Eye (tissue), 1 donor: ENCODE measurements at places on chromosomes 5 and 9.

DNA sequence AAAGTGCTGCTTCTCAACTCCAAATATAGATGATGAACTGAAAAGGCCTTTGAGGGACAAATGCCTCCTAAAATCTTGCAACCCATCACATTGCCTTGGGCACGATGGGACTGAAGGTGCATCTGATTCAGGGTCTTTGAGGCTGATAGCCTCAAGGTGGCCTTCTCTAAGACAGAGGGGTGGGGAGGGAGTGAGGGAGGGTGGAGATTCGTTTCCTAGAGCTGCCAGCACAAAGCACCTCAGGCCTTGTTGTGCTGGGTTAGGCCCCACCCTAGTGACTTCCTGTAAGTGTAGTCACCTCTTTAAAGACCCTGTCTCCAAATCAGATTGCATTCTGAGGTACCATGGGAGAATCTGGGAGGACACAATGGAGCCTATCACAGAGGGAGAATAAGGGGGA, 57.1 kb downstream of the BARX1 start:
- DNase-seq: no peak

DNA sequence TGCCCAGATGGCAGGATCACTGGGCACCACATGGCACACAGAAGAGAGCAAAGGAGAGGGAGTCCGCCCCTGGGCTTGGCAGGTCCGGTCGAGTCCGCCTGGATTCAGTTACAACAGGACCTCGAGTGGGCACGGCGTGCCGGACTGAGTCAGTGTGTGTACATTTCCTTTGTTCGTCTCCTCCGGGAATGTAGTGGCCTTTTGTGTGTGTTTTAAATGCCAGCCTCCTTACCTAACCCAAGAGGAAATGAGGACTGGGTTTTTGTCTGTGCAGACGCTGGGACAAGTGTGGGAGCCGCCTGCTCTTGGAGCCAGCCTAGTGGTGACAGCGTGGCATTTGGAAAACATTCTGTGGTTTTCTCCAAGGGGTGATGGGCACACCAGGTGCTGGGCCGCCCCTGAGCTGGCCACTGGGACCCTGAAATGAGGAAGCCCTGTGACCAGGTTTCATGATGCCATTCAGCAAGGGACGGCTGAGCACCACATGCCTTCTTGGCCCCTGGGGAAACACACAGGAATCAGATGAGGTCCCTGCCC, 9.6 kb downstream of the NEK6 start:
- no peak for DNase-seq

- DNase-seq: no peak
Observed at GRCh38 chr9:115291841-115292240, 173.9 kb upstream of the TNC start.

GRCh38 chr9:89911721-89912604, 307.2 kb downstream of the GADD45G start:
- no peak for DNase-seq

- no peak for DNase-seq
Observed at GRCh38 chr9:85061969-85062368, 392.4 kb downstream of the NTRK2 start.

DNA sequence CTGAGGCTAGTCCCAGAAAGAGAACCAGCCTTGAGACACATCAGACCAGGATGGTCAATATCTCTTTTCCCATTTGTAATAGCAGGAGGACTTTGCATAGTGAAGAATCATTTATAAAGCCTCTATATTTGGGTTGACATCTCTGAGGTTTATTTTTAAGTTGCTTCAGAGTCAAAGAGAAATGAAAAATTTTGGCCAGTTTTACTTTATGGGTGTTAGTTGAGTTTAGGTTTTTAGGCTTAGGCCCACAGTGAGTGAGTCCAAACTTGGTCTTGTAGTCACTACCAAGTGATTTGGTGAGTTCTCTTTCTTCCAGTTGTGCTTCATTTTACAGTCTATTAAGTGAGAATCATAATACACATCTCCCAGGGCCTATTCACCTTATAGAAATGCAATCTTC, 5.3 kb upstream of the MEF2C start:
- DNase-seq: no peak

DNA sequence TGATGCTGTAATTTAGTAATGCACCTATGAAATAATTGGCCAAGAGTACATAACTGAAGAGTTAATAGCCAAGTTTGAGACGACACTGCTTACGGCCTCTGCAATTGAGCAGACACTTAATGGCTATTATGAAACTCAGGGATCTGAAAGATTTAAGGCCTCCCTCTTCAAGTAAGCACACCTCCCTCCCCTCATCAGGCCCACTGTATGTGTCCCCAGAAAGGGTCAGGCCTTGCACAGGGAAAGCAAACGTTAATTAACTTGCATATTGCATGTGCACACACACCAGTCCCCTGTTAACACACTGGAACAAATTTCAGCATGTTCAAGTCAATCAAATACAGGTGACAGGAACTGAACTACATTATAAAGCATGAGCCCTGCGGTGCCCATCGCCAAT, 163.6 kb downstream of the SPOCK1 start:
- DNase-seq: no peak

DNA sequence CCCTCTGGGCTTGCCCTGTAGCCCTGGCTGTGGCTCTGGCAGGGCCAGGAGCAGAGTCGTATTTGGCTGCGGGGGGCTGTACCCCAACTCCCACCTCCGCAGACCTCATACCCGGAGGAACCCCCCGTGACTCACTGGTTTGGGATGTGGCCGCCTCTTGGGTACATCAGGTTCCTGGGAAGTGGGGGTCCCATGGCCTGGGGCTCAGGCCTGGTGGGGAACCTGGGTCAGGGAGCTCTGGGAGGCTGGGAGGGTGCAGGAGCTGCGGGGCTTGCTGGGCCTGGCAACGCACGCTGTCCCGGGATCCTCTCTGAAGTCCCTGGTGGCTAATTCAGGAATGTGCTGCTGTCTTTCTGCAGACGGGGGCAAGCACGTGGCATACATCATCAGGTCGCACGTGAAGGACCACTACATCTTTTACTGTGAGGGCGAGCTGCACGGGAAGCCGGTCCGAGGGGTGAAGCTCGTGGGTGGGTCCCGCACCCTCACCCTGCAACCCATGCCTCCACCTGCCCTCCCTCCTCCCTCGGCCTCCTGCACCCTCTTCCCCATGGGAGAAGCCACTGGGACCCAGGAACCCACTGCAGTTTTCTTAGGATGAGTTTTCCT, 2.4 kb downstream of the LCN1 start:
- no peak for DNase-seq

DNA sequence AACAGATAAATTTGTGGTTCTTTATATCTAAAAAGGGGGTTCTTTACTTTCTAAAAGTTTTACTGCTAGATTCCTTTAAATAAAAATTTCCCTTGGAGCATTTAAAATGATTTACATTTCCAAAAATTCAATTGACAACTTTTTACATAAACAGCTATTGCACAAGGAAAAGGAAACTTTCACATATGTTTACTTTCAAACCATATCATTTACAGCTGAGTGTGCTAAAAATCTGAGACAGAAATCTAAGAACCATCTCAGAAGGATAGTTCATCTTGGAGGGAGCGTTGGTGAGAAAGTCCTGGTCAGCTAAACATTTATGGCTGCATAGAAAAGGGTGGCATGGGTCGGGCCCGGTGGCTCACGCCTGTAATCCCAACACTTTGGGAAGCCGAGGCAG, 235.4 kb downstream of the DTWD2 start:
- no peak for DNase-seq

GRCh38 chr9:133583586-133583985, 25.6 kb downstream of the FAM163B start:
- no peak for DNase-seq

- no peak for DNase-seq
Observed at GRCh38 chr9:114238891-114239875, 83.7 kb upstream of the ORM1 start.

DNA sequence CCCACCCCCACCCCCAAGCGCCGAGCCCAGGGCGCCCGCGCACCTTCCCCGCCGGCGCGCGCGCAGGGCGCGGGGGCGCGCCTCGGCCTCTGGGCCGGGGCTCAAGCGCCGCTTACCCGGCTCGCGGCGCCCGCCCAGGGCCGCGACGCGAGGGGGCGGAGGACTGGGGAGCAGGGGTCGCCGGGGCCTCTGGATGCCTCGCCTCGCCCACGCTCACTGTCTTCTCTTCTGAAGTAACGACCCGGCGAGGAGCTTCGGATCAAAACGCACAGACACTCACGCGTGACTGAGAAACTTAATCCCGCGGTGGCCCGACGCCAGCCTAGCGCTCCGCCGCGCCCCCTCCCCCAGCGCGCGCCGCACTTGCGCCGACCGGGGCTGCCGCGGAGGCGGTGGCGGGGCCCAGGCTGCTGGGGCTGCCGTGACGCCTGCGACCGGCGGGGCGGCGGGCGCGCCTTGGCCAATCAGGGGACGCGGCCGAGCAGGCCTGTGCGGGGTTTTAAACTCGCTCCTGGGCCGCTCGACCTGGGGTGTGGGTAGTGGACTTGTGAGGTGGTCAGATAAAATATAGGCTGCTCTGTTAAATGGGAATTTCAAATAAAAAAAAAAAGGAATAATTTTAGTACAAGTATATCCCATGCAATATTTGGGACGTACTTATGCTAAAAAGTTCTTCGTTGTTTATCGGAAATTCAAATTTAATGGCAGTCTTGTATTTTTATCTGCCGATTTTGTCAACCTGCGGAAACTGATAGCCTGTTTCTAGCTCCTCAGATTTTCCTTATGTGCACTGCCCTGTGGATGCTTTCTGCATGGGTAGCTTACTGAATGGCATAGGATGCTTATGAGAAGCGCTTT, at the start of gene MPDZ:
Gene MPDZ (minus strand): TSS at position 409 of the 858 bp plus-strand sequence. CDS start 29,377 bp downstream, outside the sequence.
- peak; percentile 92 for DNase-seq

DNA sequence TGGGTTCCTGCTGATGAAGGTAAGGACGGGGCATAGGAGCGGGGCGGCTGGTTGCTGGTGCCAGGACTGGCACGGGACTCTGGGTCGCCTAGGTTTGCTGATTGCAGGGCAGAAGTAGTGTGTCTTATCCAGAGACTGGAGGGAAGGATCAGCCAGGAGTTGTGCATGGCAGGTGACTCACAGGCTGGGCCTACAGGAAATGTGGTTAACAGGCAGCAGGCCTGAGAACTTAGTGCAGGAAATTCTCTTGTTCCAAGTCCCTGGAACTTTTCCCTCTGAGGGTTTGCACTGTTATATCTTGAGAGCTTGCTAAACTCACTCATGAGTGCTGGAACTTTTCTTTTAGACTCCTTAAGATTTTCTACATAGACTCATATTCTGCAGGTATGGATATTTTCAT, 95.1 kb downstream of the ANXA2R start:
- DNase-seq: peak; percentile 7

GRCh38 chr9:124504530-124505005, 2.6 kb downstream of the NR5A1 start:
- DNase-seq: no peak

GRCh38 chr5:175131432-175131831, 312.6 kb downstream of the DRD1 start:
- no peak for DNase-seq

- no peak for DNase-seq
Observed at GRCh38 chr9:120820095-120820494, 22.6 kb downstream of the PSMD5 start.

GRCh38 chr5:142717582-142718215, 31.8 kb upstream of the FGF1 start:
- DNase-seq: peak; percentile 71

GRCh38 chr9:122158202-122158601, 1.4 kb downstream of the NDUFA8 start:
- peak; percentile 33 for DNase-seq

GRCh38 chr9:76810377-76810957, 46.2 kb downstream of the PCA3 start:
- peak; percentile 82 for DNase-seq

DNA sequence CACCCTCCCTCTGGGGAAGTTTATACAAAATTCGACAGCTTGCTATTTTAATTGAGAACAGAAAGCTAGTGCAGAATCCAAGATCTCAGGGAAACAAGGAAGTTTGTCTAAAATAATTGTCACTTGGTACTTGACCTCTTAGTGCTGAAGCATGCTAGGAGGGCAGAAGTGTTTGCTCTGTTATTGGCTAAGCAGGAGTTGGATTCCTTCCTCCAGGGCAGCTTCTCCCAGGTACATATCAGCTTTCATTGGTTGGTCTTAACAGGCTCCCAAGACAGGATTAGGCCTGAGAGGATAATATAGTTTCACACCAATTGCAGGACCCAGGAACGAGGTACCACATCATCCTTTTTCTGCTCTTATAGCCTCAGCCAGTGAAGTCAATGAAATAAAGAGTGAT, 432.8 kb downstream of the IRX1 start:
- no peak for DNase-seq

DNA sequence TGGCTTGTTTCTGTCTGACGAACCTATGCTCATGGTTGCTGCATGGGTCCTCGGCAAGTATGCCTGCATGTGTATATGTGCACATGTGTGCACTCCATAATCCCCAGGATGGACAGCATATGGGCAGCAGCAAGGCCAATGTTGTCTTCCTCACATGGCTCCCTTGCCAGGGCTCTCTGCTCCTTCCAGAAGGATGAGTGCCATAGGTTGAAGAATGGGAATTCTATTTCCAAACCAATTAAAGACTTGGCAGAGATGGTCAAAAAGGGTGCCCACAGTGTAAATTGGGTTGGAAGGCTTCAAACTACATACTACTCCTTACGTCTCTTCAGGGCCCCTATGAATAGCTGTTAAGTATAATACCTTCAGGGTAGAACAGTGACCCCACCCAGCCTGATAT, 212.1 kb downstream of the PBX3 start:
- no peak for DNase-seq

GRCh38 chr9:73179589-73179988, 27.9 kb downstream of the ANXA1 start:
- DNase-seq: no peak

GRCh38 chr9:75231167-75231566, 142.9 kb downstream of the OSTF1 start:
- DNase-seq: no peak

DNA sequence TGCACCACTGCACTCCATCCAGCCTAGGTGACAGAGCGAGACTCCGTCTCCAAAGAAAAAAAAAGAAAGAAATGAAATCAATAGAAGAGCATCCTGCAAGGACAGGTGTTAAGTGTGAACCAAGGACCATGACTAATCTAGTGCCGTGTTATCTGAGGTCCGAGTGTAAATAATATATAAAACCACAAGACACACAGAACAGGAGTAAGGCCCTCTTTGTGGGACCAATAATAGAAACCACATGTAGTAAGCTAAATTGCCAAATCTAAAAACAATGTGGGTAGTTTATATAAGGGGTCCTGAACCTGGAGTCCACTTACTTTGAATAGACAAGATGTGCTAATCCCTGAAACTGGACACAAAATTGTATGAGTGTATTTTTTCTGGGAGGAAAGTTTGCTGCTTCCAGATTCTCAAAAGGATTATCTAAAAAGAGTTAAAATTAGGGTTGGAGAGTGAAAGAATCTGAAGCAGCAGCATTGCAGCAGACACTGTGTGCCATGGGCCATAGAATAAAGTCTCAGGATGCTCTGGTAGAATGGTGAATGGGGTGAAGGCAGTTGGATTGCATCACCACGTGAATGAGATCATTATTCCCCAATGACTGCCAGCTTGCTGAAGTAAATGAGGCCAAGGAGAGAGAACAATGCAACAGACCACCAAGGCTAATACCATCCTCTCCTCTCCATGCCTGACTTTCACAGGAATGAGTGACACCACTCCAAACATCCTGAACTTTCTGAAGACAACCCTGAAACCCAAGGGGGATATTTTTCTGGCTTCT, 222.7 kb downstream of the DCP2 start:
- peak; percentile 68 for DNase-seq
